ENCODE measurements at places on chromosomes 6 and 20.

GRCh38 chr20:55567826-55568225 is 437.5 kb downstream of the CBLN4 start:
- DNase-seq, result no peak

DNA sequence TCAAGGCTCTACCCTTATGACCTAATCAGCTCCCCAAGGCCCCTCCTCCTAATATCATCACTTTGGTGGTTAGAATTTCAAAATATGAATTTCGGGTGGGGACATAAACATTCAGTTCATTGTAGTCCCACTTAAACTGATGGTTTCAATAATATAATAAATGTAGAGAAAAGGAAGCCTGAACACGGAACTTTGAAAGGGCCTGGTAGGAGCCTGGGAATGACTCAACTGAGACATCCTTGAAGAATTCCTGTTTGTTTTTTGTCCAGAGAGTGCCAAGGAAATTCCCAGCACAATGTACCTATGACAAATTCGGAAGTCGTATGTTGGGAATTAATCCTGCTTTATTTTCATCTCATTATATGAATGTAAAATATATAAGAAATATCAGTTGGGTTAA is 457.9 kb downstream of the PLCB1 start:
- DNase-seq, result no peak

DNA sequence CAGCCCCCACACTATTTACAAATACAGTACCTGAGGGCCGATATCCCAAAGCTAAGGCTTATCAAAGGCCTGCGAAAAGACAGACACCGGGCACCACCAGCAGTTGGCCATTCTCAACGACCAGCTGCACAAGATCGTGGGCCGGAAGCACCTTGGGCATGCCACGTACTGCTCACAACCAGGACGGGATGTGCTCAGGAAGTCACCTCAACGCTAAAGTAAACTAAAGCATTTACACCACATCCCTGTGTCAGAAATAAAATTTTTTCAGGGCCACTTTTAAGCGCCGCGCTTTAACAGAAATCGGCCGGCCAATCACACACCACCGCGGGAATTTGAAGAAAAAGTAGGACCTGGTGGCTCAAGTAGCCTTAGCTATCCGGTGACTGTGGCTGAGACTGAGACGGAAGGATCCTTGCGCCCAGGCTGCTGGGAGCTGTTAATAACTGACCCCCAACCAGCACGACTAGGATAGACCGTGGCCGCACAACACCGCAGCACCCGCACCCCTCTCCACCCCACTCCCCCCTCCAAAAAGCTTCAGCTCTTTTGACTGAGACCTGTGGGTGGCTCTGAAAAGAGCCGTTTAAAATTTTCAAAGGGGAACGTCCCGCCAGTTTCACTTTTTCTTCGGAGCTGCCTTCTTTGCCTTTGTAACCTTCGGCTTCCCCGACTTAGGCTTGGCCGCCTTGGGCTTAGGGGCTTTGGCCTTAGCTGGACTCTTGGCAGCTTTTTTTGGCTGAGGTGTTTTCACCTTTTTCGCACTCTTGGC is 131.2 kb upstream of the BTN3A2 start:
- peak; percentile 49 for DNase-seq

DNA sequence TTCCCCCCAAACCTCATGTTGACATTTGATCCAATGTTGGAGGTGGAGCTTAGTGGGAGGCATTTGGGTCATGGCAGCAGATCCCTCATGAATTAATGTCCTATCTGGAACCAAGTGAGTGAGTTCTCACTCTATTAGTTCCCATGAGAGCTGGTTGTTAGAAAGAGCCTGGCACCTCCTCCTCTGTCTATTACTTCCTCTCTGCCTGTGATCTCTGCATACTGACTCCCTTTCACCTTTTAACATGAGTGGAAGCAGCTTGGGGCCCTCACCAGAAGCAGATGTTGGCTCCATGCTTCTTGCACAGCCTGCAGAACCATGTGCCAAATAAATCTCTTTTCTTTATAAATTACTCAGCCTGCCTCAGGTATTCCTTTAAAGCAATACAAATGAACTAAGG is 127.3 kb upstream of the RALGAPA2 start:
- peak; percentile 58 for DNase-seq

DNA sequence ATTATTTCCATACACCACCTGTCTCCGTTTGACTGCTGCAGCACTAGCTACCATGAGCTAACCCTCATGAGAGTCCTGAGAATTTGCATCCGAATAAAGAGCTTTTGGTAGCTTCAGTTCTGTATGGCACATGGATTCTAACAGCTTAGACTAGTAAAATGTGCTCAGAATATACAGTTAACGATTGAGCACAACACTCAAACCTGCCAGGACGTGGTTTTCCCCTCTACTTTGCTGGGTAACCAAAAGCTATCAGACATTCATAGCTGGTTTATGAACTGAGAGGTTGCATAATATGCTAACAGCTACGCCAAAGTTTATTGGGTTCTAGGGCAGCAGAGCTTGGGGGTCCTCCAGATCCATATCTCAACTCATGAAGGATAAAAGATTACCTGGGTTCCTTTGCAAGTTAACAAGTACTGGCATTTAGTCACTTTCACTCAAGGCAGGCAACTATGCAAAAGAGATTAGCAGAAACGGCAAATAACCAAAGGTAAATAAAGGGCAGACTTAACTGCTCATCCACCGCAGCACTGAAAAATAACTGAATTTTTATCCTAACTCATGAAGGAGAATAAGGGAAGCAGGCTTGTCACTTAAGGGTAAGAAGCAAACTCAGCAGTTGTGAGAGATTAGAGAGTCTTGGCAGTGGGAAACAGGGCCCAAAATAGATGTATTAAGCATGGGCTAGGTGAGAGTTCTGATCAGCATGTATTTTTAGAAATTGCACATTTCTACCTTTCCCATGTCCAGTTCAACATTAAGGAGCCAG is 29.4 kb downstream of the NUDT3 start:
- DNase-seq, result no peak

- DNase-seq, result no peak
Measured at GRCh38 chr20:48837014-48837413, 9.2 kb upstream of the PREX1 start.

DNA sequence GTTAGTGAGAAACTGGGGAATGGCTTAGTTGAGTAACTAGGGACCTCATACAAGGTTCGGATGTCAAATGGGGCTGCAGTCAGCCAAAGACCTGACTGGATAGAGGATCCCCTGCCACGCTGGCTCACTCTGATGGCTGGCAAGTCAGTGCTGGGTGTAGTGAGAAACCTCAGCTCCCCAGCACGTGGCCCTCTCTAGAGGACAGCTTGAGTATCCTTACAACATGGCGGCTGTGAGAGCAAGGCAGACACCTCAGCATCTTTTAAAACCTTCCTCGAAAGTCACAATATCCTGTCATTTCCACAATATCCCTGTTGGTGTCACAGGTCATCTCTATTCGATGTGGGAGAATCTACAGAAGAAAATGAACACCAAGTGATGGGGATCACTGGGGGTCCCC is 26.7 kb upstream of the IPCEF1 start:
- DNase-seq, result no peak

Measured in HL-60 (cell line).